ENCODE measurements at places on chromosomes 1 and 21.

DNA sequence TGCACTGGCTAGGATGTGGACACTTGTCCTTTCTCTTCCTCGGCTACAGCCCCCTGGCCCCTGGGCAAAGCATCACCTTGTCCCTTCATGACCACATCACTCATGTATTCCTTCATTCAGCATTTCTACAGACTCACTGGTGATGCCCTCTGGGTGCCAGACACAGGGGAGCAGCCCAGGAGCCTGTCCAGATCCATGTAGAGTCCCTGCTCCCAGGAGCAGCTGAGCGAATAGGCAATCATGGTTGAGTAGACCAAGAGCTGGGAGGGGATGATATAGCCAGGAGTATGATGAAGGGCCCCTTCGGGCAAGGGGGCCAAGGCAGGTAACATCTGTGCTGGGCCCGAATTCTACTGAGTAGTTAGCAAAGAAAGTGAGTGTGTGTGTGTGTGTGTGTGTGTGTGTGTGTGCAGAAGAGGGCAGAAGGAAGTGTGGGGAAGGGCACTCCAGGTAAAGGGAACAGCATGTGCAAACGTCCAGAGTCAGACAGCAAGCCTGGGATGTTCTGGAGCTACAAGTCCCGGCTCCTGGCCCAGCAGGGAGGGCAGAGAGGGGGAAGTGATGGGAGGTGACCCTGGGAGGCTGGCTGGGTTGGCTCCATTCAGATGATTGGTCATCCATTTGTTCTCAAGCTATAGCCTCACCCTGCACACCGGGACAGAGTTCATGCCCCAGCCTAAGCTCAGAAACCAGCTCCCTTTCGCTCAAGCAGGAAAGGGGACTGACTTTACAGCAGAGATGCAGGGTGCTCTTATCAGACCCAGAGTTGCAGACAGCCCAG, 21.0 kb upstream of the PIK3CD start:
- no peak for DNase-seq

DNA sequence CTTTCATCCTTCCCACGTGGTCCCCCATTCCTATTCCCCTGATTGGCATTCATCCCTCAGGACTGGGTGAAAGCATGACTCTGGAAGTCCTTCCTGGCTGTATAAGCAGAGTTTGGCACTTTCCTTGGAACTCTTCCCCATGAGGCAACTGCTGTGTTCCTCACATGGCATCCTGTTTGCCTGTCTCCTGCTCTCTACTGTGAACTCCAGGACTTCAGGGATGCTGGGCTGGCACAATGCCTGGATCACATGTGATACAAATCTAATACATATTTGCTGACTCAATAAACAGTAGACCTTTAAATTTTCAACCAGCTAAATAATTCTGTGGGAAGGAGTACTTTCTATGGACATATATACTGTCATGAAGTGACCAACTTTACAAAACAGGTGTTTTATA, 46.8 kb upstream of the EDEM3 start:
- DNase-seq = peak; percentile 75

DNA sequence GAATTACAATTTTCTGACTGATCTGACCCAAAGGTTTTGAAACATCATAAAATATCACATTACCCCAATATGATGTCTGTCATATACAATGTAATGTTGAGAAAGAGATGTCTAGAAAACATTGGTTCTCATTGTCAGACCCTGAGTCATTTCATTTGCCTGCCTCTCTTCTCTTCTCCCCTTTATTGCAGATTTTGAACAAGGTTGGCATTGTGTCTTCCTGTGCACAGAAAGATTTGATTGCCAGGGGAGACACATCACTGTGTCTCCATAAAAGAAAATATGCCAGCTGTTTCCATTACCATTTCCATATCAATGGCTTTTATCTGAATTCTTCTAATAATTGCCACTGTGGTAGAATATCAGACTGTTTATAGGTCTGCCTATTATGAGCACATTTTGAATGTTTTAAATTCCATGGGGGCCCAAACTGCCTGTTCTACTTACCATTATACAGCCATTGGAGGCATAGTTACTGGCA, 65.6 kb downstream of the IFI44 start:
- DNase-seq = peak; percentile 76

DNA sequence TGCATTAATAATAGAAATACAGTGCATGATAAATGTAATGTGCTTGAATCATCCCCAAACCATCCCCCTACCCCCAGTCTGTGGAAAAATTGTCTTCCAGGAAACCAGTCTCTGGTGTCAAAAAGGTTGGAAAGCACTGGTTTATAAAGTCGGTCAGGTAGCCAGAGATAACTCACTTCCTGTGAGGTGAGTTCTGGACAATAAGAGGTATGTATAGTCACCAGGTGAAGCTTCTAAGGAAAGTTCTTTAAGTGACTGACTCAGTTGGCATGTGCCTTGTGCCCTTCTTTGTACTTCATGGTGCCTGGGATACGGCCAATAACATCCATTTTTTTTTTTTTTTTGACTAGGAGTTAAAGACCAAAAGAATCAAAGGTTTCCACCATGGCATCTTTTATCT, 103.7 kb downstream of the GPATCH2 start:
- DNase-seq = no peak

GRCh38 chr1:56555448-56555847, 23.9 kb downstream of the PLPP3 start:
- no peak for DNase-seq

GRCh38 chr21:42093991-42094421, 22.9 kb downstream of the UMODL1 start:
- peak; percentile 91 for DNase-seq

GRCh38 chr1:28193701-28194161, 17.2 kb upstream of the PTAFR start:
- no peak for DNase-seq

GRCh38 chr1:7771823-7772299, 765 bp downstream of the VAMP3 start:
- peak; percentile 45 for DNase-seq

- no peak for DNase-seq
Observed at GRCh38 chr1:107551456-107551855, 410.6 kb downstream of the NTNG1 start.

- no peak for DNase-seq
Observed at GRCh38 chr1:6093071-6093470, 47.4 kb downstream of the KCNAB2 start.

- DNase-seq = no peak
Observed at GRCh38 chr1:208133355-208133754, 110.8 kb downstream of the PLXNA2 start.

- DNase-seq = no peak
Observed at GRCh38 chr1:13951793-13952751, 252.1 kb downstream of the PRDM2 start.

GRCh38 chr1:20574686-20575540, 14.0 kb upstream of the CDA start:
- DNase-seq = peak; percentile 75

- DNase-seq = peak; percentile 68
Observed at GRCh38 chr1:207964195-207964966, 53.5 kb upstream of the CD34 start.

DNA sequence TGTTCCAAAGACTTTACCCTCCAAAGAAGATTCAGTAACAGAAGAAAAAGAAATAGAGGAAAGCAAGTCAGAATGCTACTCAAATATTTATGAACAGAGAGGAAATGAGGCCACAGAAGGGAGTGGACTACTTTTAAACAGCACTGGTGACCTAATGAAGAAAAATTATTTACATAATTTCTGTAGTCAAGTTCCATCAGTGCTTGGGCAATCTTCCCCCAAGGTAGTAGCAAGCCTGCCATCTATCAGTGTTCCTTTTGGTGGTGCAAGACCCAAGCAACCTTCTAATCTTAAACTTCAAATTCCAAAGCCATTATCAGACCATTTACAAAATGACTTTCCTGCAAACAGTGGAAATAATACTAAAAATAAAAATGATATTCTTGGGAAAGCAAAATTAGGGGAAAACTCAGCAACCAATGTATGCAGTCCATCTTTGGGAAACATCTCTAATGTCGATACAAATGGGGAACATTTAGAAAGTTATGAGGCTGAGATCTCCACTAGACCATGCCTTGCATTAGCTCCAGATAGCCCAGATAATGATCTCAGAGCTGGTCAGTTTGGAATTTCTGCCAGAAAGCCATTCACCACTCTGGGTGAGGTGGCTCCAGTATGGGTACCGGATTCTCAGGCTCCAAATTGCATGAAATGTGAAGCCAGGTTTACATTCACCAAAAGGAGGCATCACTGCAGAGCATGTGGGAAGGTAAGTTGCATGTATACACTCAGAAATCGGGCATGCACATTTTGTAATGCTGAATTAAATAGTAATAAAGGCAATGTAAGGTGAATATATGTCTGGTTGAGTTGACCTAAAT, 97.2 kb downstream of the ZFYVE9 start:
- peak; percentile 60 for DNase-seq

GRCh38 chr1:115492019-115492595, 149.7 kb upstream of the VANGL1 start:
- DNase-seq = no peak

DNA sequence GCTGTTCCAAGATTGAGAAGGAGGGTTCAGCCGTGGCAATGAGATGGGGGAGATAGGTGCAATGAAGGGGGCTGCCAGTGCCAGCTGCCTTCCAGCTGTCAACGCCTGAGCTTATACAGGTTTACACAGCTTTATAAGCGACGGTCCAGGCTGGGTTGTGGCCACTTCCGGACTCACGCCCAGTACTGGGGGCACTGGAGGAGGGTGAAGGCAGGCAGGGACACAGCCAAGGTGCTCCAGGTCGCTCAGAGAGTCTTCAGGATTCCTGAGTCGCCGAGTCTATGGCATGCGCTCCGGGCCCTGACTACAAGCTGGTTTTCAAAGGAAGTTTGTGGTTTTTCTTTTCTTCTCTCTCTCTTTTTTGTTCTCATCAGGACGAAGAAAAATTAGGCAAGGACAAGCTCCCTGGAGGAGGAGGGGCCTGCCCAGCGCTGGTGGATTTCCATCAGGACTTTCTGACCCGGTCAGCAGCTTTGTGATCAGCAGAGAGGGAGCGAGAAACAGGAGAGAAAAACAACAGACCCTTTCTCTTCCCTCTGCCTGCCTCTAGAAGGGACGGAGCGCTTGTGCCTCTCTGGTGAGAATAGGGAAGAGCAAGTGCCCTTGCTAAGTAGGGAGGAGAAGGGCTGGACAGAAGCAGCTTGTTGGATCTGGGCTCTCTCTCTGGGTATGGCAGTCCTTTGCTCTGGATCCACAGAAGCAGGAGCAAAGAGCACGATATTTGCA, at the start of gene MINDY1:
Gene MINDY1, minus strand, starts transcription at position 576 of the 726 bp plus-strand sequence. CDS start 4,285 bp downstream, outside the sequence.
- DNase-seq = peak; percentile 90

DNA sequence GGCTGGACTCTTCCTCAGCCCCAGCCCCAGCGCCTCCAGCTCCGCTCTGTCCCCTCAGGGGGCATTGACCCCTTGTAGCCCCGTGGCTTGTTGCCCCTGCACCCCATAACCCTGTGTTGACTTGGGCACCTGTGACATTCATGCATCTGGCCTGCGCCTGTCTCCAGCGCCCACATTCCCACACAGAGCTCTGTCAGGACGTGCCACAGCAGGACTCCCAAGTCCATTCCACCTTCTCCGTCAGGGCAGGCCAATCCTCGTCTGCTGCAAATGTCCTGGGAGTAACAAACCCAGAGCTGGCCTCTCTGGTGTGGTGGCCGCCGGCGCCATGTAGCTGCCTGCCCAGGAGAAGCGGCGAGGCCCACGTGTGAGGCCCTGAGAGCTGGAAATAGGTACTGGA, 60.6 kb downstream of the AGPAT3 start:
- no peak for DNase-seq

GRCh38 chr1:15684468-15685291, 560 bp downstream of the PLEKHM2 start:
- peak; percentile 28 for DNase-seq

DNA sequence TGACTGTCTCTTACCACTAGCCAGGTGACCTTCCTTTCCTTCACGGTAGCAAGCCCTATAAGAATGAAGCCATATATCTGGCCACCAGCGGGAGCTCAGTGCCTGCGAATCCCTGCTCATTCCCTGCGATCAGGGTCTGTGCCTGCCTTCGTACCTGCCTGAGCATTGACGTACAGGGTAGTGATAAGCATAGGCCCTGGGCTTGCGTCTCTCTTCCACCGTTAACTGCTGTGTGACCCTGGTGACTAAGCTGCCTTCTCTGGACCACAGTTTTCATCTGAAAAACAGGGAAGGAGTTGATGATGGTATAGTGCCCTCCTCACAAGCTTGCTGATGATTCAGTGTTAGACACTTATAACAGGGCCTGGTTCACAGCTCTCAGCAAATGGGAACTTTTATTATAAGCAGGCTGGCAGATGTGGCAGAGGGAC, 4.1 kb downstream of the ZC3H12A start:
- DNase-seq = peak; percentile 80

DNA sequence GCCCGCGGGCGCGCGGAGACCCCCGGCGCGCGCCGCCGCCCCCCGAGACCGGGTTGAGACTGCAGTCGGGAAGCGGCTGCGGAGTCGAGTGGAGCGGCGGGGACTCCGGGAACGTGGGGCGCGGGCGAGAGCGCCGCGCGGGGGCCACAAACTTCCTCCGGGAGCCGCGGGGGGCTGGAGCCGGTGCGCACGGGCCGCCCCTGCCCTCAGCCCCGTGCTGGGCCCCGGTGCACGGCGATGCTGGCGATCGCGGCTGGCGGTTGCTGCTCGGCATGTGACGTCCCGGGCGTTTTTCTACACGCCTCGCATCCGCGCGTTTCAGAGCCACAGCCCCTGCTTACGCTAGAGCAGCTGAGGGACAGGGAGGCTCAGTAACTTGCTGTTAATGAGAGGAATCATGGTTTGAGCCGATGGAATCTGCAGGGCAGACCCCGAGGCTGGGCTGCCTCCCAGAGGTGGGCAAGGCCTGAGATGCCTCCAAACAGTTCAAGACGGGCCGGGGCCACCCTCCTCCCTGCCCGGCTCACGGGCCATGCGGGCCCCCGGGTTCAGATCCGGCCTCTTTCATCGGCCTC, 520 bp downstream of the TMEM201 start:
- DNase-seq = peak; percentile 39

DNA sequence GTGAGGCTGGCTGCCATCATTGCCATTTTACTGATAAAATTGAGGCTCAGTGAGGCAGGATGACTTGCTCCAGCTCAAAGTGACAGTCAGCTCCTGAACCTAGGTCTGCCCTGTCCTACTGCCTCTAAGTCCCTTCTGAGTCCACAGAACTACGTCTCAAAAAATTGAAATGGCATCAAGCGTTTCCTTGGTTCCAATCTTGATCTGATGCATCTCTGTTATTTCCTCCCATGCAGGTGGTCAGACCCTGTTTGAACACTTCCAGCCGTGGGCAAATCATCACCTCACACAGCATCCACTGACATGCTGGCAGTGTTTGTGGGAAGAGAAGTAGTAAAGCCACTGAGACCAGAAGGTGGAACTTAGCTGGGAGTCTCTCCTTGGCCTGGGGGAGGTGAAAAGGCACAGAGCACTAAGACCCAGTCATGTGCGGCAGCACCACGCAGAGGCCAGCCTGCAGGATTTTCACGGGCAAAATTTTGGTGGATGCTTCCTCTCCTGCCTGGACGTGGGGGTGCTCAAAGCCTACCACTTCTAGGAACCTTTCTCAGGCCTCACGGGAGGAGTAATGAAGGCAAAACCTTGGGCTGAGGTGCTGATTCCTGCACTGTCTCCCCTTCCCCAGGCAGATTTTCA, 7.8 kb upstream of the CPLANE2 start:
- no peak for DNase-seq

DNA sequence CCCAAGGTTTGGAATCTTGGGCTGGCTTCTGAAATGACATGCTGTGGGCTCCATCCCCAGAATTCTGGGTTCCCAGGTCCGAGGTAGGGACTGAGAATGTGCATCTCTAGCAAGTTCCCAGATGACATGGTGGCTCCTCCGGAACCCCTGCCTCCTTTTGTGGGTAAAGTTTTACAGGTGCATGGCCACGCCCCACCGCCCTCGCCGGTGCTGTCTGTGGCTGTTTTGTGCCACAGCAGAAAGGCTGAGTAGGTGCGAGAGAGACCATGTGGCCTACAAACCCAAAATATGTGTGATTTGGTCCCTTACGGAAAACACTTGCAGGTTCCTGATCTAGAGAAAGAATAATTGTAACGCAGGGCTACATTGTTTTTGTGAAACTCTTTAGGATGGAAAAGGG, 30.9 kb downstream of the SKI start:
- no peak for DNase-seq
